Stimulated activated CD4-positive, alpha-beta T cell treated with anti-CD3 and anti-CD28 coated beads, Interleukin-1b, Interleukin-23, amount 100 ng/mL, for 48 hours (primary cell): ENCODE measurements at places on chromosomes 6 and 20.

- DNase-seq = no peak
These were observed 31.4 kb upstream of the TASP1 start for GRCh38 chr20:13670160-13670559.

DNA sequence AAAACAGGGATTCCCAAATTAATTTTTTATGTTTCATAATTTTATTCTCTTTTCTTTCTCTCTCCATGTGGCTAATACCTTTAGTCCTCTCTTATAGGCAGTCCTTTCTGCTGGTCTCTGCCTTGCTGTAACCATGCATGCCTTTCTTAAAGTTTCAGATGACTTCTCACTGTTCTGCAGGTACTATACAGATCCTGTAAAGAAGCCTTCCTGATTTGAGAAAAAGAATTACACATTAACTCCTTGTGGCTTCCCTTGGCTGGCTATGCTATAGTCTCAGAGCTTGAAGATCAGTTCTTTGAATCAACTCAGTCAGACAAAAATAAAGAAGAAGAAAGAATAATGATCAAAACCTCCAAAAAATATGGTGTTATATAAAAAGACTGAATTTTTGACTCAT lies 7.3 kb upstream of the GPR63 start:
- DNase-seq = no peak

DNA sequence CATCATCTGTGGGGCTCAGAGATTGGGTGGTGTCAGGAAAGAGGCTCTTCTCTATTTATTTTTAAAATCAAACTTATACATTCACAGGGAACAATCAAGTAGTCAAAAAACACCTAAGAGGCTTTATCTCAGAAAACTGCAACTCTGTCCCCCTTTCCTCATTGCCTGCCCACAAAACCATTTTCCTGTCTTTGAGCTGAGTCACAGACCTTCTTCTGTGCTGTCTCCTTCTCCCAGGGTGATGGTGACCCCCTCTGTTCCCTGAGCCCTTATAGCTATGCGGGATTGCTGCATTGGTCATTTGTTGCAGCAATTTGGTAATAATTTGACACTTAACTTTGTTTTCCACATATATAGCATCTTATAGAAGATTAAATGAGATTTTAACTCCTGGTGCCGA lies 195.2 kb upstream of the PROKR2 start:
- DNase-seq = no peak

- DNase-seq = no peak
These were observed 27.0 kb downstream of the SOD2 start for GRCh38 chr6:159665868-159666635.

GRCh38 chr6:42278131-42278853 lies 60.6 kb upstream of the MRPS10 start:
- DNase-seq = no peak

GRCh38 chr20:51526106-51526470 lies 16.4 kb downstream of the NFATC2 start:
- DNase-seq = no peak
